ENCODE measurements at places on chromosomes 12 and 14. TPM values are rescaled to one million over a fixed set of nuclear protein-coding genes. Genes with fewer than 3 reads are reported as not detected.

GRCh38 chr12:49673446-49674317 lies 33.5 kb downstream of the FMNL3 start:
- peak; percentile 95 for DNase-seq

- DNase-seq: no peak
Observed at GRCh38 chr12:82910246-82910893, 223.7 kb downstream of the TMTC2 start.

- no peak for DNase-seq
Observed at GRCh38 chr12:18546399-18546798, 191.4 kb downstream of the PLCZ1 start.

DNA sequence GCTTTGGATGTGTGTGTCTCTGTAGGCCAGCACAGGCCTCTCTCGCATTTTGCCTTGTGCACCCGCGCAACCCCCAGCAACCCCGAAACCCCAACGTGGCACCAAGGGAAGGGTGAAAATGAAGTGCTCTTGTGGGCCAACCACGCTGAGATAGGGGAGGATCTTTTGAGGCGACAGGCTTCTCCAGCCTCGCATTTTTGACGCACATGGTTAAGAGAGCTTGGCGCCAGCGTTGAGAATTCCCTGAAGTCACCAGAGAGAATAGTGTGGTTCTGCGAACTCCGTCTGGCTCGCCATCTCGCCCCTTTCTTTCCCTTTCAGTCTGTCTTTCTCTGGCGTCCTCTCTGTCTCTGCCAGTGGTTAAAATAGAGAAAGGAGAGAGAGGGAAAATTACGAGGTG lies 1.9 kb upstream of the TBX3 start:
- DNase-seq: no peak

DNA sequence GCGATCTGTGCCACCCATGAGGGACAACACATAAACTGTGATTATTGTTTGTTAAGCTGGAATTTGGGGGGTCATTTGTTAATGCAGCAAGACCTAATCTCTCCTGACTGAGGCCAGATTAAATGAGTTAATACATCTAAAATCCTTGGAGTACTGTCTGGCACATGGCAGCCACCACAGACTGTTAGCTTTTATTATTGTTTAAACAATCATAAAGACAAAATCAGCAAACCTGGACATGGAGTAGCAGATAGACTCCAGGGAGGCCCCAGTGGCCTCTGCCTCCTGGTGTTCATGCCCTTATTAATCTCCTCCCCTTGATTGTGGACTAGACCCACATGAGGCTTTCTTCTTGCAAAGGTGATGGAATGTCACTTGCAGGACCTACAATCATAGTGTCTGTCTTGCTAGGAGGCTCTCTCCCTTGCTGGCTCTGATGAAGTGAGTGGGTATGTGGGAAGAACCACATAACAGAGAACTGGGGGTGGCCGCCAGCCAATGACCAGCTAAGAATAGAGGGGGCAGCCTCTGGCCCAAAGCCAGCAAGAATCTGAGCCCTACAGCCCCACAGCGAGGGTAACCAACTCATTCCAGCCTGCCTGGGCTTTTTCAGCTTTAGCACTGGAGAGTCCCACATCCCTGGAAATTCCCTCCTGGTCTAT lies 142.0 kb downstream of the SCARB1 start:
- DNase-seq: no peak

- no peak for DNase-seq
Observed at GRCh38 chr12:125015680-125016310, 22.4 kb downstream of the BRI3BP start.

GRCh38 chr14:54778618-54779345 lies 123.8 kb downstream of the GCH1 start:
- DNase-seq: no peak

GRCh38 chr14:20848316-20848954 lies 42.8 kb upstream of the RNASE3 start:
- DNase-seq: no peak

GRCh38 chr14:89957376-89957775 lies 1.6 kb downstream of the TDP1 start:
- DNase-seq: no peak

DNA sequence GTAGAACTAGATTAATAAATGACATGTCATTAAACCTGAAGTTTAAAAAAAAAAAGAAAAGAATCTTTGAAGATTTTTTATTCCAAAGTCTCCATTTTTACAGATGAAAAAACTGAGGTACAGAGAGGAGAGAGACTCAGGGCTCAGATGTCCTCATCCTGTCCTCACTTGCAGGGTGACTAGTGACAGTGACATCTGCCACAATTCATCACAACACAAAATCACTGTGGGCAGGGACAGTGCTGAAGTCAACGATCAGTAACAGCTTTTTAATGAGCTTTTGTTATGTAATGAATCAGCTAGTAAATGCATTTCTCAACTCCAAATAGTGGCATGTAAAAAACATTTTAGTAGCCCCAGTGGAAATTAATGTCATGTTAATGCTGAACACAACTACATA lies 138.5 kb downstream of the NTF3 start:
- DNase-seq: no peak

DNA sequence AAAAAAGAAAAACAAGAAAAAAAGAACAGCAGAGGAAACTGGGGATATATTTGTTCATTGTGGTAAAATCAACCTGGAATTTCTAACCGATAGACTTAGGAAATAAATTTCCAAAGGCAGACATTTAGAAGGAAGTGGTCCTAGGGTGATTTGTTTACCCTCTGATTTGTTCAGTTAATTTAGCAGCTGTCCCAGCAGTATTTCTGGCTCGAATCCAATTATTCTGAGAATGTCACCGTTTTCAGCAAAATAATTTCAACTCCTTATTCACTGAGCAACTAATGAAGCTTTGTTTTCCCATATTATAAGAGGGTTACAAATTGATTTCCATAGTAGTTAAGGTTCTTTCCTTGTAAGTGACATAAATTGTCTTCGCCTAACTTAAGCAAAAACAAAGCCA lies 285.2 kb upstream of the SYT10 start:
- DNase-seq: no peak

SIX1 gene
- total RNA-seq: not detected

MIP gene
- total RNA-seq: not detected

KRT82 gene
- total RNA-seq: not detected

Measured in right atrium auricular region (tissue), 2 donors.